ENCODE measurements at places on chromosomes 1 and 21.

- no peak for DNase-seq
These were observed 16.1 kb downstream of the MAB21L3 start for GRCh38 chr1:116127123-116127847.

DNA sequence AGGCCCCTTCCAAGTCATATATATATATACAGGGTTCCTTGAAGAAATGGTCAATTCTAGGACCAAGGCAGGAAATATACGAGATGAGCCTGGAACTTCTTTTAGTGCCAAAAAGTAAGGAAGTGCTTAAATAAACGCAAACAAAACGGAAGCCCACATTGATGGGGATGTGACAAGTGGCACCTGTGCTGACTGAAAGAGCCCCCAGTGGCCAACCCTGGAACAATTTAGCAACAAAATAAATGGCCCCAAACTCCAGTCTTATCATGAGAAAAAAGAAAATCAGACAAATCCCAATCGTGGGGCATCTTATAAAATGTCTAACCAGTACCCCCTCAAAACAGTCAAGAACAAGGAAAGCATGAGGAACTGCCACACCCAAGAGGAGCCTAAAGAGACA lies 17.7 kb downstream of the PLA2G5 start:
- DNase-seq: no peak

- no peak for DNase-seq
These were observed 87.9 kb downstream of the RGS7 start for GRCh38 chr1:241269116-241269515.

DNA sequence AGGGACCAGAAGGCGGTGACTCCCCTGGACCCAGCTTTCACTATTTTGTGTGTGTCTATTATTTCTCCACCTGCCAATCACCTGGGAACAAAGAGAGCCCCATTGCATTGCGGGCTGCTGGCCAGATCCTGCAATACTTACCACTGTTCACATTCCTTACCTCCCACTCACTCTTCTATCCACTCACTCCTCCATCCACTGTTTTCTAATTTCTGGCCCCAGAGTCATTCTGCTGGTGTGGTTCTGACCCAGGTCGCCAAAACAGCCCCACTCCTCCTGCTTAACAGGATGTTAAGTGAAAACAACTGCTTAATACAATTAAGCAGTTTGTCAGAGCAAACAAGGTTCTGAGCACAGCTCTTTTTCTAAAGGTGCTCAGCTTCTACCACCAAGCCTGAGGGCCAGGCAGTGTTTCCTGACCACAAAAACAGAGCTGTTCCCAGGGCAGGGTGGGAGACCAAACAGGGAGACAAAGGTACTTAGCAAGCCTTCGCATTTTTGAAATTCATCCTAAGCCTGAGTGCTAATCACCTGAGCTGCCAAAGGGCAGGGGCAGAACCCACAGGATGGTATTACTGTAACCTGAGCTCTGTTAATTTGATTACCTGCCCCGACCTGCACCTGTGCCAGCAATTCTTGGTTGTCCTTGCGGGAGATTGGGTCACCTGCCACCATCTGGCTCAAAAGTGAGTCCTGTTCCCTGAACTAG lies 38.5 kb upstream of the EFCAB14 start:
- no peak for DNase-seq

DNA sequence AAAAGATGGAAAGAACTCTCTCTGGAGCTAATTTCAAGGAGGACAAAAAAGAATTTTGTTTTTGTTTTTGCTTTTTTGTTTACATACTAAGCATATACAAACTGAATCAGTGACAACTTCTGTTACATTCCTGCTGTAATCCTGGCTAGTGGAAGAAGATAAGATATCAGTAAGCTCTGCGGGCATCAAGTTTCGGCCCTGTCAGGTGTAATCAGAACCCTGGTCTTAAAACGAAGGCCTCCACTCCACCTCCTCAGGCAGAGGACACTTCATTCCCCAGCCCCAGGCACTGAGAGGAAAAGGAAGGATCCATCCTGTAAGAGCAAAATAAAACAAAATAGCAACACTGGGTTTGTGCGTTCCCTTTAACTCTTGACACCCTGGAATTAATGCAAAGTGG lies 88.9 kb upstream of the ARHGAP29 start:
- DNase-seq: no peak

DNA sequence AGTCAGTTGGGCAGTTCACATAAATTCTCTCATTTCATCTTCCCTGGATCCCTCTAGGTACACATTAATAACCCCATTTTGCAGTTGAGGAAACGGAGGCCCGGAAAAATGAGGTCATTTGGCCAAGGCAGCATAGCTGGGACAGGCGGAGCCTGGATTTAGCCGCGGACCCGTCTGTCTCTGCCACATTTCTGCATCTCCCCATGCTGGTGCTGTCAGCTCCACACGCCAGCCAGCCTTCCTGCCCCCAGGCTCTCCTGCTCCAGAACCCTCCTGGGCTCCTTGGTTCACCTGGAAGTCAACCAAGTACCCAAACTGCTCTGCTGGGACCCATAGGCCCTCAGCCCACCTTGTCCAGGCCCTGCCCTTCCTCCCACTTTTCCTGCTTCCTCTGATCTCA lies 7.6 kb downstream of the FOXO6 start:
- no peak for DNase-seq

DNA sequence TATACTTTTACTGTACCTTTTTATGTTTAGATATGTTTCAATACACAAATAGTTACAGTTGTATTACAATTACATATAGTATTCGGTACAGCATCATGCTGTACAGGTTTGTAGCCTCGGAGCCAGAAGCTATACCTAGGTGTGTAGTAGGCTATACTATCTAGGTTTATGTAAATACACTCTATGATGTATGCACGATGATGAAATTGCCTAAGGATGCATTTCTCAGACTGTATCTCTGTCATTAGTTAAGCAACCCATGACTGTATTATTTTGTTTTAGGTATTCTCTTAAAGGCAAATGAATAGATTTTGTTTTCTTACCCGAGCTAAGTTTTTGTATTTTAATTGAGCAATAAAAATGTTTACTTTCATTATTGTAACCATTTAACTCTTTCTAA lies 56.4 kb downstream of the SPATA17 start:
- DNase-seq: no peak

DNA sequence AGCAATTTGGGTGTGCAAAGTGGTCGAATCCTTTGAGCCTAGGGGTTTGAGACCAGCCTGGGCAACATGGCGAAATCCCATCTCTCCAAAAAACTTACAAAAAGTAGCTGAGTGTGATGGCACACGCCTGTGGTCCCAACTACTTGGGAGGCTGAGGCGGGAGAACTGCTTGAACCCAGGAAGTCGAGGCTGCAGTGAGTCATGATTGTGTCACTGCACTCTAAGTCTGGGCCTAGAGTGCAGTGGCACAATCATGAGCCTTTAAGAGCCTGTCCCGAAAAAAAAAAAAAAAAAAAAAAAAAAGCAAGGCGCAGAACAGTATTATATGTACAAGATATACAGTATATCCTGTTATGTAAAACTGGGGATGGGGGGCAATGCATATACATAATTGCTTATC lies 25.1 kb upstream of the HTR1D start:
- no peak for DNase-seq

Measured in mucosa of descending colon (tissue), 3 donors.